ENCODE measurements at places on chromosomes 4 and X. TPM values are rescaled to one million over a fixed set of nuclear protein-coding genes. Genes with fewer than 3 reads are reported as not detected.

Gene TEX13D
- 0.10 TPM for total RNA-seq

Gene RBMX
- total RNA-seq: 271 TPM

Gene SSX3
- total RNA-seq: not detected

Gene UGT2B17
- not detected for total RNA-seq

Gene NSUN7
- total RNA-seq: 0.10 TPM

Gene FABP2
- total RNA-seq: not detected

Gene SLC25A31
- not detected for total RNA-seq

Gene CSAG1
- not detected for total RNA-seq

Gene CTAG1B
- total RNA-seq: not detected

Gene CENPVL2
- total RNA-seq: not detected

Gene USP17L11
- not detected for total RNA-seq

Gene FOXP3
- 23.8 TPM for total RNA-seq
